ENCODE measurements at places on chromosomes 7 and 10.
A peak's percentile ranks its signal among the peaks of the same experiment; 100 is the strongest.

GRCh38 chr7:114821030-114821900 is 100.6 kb upstream of the MDFIC start:
- no peaks in the 10 kb centered on the region for H3K27me3 ChIP-seq
- DNase-seq = no peak

- H3K27ac ChIP-seq = no peak within 1 kb of the TSS
- H3K4me3 ChIP-seq = peak within 1 kb of the TSS; percentile 69
- no peaks in the 10 kb centered on the region for H3K36me3 ChIP-seq
- peak; percentile 82 for DNase-seq
These were observed at the start of gene RBM20 for GRCh38 chr10:110643653-110644597. Gene RBM20, plus strand, starts transcription at chr10:110644336. Its CDS starts 119 bp downstream, at chr10:110644455.

DNA sequence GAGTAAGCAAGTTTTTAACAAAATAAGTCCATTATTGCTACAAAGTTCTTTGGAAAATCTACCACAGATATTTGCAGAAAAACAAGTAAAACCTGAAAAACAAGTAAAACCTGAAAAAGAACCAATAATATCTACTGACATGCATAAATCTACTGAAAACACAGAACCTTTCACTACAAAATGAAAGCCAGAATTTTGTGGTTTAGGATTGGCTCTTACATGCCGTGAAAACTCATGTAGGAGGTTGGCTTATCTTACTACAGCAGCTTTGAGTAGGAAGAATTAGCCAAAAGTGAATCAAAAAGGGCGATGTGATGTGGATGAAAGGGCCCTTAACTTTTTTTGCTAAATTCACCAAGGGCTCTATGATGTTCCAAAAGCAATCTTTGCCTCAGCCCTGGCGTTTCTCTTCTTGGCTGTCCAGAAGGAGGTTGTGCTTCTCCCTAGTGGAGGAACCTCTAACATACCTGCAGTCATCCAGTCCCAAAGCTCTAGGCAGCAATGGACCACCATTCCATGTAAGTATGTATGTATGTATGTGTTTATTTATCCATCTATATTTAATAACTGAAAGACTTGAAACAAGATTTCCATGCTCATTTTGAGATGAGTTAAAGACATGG is 93.5 kb upstream of the ZNF804B start:
- no peaks in the 10 kb centered on the region for H3K27me3 ChIP-seq
- H3K27ac ChIP-seq = no peak overlapping the region

DNA sequence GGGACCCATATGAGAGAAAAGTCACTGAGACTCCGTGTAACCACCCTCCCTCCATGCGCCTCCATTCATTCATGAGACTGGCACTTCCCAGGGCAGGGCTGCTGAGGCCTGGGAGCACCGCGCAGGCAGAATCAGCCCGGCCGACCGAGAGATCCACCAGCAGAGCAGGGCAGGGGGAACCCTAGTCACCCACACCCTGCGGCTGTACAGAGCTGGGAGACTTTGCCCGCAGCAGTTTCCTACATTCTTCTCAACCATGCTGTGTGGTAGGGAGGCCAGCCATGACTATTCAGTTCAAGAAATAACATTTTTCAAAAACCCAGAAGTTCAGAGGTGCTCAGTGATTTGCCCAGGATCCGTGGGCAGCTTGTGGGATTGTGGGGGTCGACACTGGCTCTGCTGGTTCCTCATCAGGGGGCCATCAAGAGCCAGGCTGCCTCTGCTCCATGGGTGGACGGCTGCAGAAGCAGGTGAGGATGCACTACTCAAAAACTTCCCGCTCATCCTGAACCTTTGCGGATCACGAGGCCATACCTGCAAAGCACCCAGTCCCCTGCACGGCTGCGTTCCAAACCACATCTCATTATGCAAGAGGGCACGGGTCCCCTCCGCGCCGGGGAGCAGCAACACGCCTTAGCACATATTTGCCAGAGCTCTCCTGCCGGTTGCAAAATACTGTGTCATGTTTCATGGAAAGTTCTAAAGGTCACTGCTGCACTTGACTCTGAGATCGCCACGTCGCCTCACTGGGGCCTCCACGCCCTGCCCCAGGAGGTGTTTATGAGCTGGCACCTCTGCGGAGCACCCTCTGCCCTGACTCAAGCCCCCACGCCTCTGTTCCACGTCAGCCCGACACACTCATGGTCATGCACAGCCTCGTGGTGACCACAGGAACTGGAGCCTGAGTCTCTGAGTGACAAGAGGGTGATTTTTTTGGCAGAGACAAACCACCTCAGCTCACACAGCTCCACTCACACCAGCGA is 132.0 kb downstream of the PRKAG2 start:
- no peaks in the 10 kb centered on the region for H3K36me3 ChIP-seq
- no peak overlapping the region for H3K4me3 ChIP-seq
- no peaks in the 10 kb centered on the region for H3K27me3 ChIP-seq
- DNase-seq = no peak
- H3K4me1 ChIP-seq = peaks cover 29% of the 10 kb centered on the region

- H3K4me1 ChIP-seq = peaks cover 15% of the 10 kb centered on the region
- H3K27ac ChIP-seq = no peak overlapping the region
- H3K27me3 ChIP-seq = no peaks in the 10 kb centered on the region
- no peaks in the 10 kb centered on the region for H3K36me3 ChIP-seq
- H3K4me3 ChIP-seq = no peak overlapping the region
These were observed 1.8 kb upstream of the DDX50 start for GRCh38 chr10:68899186-68899745.

- peaks cover 12% of the 10 kb centered on the region for H3K4me1 ChIP-seq
- no peak for DNase-seq
- no peaks in the 10 kb centered on the region for H3K27me3 ChIP-seq
- H3K36me3 ChIP-seq = no peaks in the 10 kb centered on the region
These were observed 65.6 kb downstream of the DNAH11 start for GRCh38 chr7:21608465-21608864.

DNA sequence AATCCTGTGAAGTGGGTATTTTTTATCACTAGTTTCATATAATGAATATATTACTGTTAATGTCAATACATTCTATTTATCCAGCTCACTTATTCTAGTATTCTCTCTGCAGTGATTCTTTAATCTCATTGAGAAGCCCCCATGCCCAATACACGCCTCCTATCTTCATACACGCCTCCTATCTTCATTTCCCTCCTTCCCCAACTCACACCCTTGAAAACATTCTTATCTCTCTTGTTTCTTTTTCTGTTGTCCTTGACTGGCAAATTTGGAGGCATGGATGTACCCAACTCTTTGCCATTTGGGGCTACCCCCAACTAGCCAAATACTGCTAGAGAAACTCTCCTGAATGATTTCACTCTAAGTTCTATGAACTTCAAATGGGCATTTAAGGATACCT is 40.5 kb downstream of the ST8SIA6 start:
- peaks cover 31% of the 10 kb centered on the region for H3K4me1 ChIP-seq
- no peak overlapping the region for H3K4me3 ChIP-seq
- H3K27ac ChIP-seq = no peak overlapping the region
- no peaks in the 10 kb centered on the region for H3K36me3 ChIP-seq

- H3K27ac ChIP-seq = no peak overlapping the region
- H3K4me3 ChIP-seq = no peak overlapping the region
- H3K27me3 ChIP-seq = no peaks in the 10 kb centered on the region
These were observed 118.2 kb downstream of the ANK3 start for GRCh38 chr10:60271319-60272040.

DNA sequence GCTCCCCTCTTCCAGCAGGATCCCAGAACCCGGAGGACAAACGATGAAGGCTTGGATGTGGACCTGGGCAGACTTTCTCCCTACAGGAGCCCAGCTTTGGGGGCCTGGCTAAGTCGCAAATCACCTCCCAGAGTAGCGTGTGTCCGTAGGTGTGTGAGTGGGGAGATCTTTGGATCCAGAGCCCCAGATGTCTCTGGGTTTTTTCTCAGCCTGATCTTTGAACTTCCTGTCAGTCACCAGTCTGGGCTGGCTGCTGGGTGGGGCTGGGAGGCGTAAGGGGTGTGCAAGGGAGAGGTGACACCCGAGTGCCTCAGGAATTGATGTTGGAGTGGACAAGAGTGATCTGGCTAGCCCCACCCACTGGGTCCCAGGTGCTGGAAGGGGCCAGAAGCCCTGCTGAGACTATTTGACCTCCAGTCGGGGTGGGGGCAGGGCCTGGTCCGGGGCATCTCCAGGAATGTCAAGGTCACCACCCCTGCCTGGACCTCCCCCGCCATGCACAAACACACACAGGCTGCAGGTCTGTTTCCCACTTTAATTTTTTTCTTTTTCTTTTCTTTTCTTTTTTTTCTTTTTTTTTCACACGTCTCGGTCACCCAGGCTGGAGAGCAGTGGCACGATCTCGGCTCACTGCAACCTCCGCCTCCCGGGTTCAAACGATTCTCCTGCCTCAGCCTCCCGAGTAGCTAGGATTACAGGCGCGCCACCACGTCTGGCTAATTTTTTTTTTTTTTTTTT is at the start of gene MOGAT3:
MOGAT3 (minus strand) TSS at position 175 of the 738 bp plus-strand sequence. CDS start 182 bp downstream, outside the sequence.
- no peaks in the 10 kb centered on the region for H3K4me1 ChIP-seq
- peak within 1 kb of the TSS; percentile 44 for H3K4me3 ChIP-seq
- H3K27me3 ChIP-seq = peaks cover 42% of the 10 kb centered on the region
- no peaks in the 10 kb centered on the region for H3K36me3 ChIP-seq
- no peak for DNase-seq
- no peak within 1 kb of the TSS for H3K27ac ChIP-seq

DNA sequence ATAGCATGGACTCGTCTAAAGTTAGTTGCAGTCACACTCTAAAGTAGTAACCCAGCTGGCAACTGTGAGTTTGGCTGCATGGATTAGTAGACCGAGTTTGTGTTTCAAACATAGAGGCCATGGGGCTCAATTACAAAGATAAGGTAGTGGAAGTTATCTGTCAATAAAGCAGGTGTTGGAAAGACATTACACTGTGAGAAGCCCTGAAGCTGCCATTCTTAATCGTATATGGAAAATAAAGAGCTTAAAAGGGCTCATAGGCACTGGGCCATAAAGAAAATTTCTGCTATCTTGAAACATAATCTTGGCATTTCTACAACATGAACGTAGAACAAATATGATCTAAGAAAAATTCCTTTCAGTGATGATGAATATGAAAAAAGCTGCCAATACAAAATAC is 837.7 kb downstream of the REEP3 start:
- DNase-seq = no peak
- H3K36me3 ChIP-seq = no peaks in the 10 kb centered on the region
- no peaks in the 10 kb centered on the region for H3K27me3 ChIP-seq
- H3K4me1 ChIP-seq = no peaks in the 10 kb centered on the region

DNA sequence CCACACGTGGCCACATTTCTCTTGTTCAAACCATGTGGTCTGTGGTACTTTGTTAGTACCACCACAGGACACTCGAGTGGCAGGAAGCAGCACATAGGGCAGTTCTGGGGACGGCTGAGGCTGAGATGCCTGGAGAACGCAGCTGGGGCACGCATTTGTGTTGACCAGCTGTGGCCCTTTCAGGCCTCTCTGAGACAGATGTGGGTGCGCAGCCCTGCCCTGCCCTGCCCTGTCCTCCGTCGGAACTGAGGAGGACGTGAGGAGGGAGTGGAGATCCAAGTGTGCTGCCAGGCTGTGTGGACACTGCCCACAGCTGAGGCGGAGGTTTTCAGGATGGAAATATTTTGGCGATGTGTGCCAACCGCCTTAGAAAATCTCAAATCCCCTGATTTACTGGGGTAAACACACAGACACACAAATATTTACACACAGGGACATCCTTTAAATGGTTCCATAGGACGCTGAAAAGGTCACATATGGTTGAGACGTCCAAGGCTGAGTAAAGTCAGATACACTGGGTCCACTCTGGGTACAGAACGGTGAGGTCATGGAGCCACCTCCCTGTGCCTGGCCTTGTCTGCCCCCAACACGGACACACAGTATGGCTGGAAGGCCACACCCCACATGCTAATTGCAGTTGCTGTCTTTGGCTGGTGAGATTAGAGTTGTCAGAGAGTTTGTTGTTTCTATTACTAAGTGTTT is 14.8 kb downstream of the BHLHA15 start:
- no peaks in the 10 kb centered on the region for H3K36me3 ChIP-seq
- no peak overlapping the region for H3K4me3 ChIP-seq
- DNase-seq = no peak

GRCh38 chr7:91940171-91940570 is 491 bp upstream of the AKAP9 start:
- DNase-seq = peak; percentile 71
- peak overlapping the region; percentile 92 for H3K27ac ChIP-seq
- H3K4me3 ChIP-seq = peak overlapping the region; percentile 90
- H3K36me3 ChIP-seq = no peaks in the 10 kb centered on the region

GRCh38 chr10:113454341-113455061 is 98.4 kb upstream of the HABP2 start:
- no peaks in the 10 kb centered on the region for H3K36me3 ChIP-seq
- DNase-seq = peak; percentile 77
- no peak overlapping the region for H3K27ac ChIP-seq
- H3K4me1 ChIP-seq = peaks cover 13% of the 10 kb centered on the region

GRCh38 chr7:2202361-2202761 is 30.4 kb downstream of the MAD1L1 start:
- no peak overlapping the region for H3K27ac ChIP-seq
- H3K27me3 ChIP-seq = no peaks in the 10 kb centered on the region
- no peaks in the 10 kb centered on the region for H3K4me1 ChIP-seq
- no peaks in the 10 kb centered on the region for H3K36me3 ChIP-seq
- H3K4me3 ChIP-seq = no peak overlapping the region

GRCh38 chr7:105885387-105886111 is 9.2 kb upstream of the ATXN7L1 start:
- H3K4me1 ChIP-seq = no peaks in the 10 kb centered on the region
- no peaks in the 10 kb centered on the region for H3K27me3 ChIP-seq
- no peak overlapping the region for H3K27ac ChIP-seq
- no peak overlapping the region for H3K4me3 ChIP-seq
- DNase-seq = no peak

DNA sequence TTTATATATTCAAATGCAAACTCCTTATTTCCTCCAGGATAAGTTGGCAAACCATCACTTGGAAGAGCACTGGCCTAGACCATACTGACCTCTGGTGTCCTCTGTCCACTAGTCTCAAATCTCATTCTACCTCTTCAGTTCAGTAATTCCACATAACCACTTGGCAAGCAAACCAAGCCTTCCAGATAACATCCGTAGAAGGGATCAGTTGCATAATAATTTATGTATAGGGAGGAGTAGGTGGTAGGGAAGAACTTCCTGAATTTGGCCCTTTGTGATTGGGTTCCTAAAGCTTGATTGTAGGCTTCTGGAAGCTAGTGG is 55.0 kb downstream of the WAC start:
- H3K27me3 ChIP-seq = no peaks in the 10 kb centered on the region
- H3K36me3 ChIP-seq = peaks cover 43% of the 10 kb centered on the region
- no peak overlapping the region for H3K4me3 ChIP-seq
